ENCODE measurements at places on chromosomes 1 and 21. TPM values are rescaled to one million over a fixed set of nuclear protein-coding genes. Genes with fewer than 3 reads are reported as not detected.

DNA sequence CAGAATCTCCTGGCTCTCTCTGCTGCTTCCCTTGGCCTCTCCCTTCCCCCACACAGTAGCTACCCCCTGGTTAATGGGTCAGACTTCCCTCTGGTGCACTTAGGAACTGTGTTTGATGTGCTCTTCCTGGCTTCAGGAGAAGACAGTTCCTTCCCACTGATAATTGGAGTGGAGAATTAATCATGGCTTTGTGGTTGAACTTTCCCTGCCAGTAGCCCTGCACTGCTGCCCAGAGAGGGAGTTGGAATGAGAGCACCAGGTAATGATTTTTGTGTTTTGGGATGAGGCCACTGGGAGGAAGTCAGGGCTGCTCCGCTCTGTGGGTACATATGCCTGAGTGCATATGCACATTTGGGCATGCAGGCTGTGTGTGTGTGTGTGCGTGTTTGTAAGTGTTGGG lies 39.7 kb upstream of the PADI2 start:
- no peak for DNase-seq

DNA sequence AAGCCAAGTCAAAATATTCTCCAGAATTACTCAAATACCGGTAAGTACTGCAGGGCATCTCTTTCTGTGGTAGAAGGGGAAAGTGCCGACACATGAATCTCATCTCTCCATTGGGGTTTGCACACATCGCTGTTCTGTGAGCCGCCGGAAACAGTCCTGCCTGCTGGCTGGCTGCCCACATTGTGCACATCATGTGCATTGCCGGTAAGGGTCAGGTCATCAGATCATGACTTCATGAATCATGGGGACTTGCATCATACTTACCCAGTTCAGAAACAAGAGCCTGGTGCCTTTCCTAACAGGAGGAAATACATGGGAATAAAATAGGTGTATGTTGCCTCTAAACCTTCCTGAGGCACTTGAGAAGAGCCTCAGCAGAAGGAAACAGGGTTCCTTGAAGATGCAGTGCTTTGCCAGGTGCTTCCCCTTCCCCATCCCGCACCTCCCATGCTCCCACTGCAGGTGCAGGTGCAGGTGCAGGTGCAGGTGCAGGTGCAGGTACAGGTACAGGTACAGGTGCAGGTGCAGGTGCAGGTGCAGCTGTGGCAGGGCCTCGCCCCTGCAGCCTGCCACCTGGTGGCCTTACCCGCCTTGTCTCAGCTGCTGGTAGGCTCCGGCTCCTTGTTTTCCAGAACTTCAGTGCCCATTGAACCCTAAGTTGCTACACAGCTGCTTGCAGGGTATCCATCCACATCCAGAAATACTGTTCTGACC lies 26.5 kb downstream of the GPR137B start:
- DNase-seq = no peak

DNA sequence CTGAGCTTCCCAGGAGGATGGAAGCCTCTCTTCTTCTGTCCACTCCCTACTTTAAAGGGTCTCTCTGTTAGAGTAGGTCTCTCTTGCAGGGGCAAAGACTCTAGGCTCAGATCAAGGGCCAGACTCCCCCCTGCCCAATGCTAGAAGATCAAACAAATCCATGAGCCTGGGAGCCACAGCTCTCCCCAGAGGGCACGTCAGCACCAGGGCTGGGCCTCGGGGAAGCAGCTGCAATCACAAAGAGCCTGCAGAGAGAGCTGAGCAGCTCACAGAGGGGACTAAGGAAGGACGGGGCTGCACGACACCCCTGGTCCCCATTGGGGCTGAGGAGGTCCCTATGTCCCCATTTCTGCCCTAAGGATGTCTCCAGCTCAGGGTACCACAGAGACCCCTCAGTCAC lies 3.9 kb downstream of the CNTN2 start:
- DNase-seq = no peak

CR1 gene
- 0.14 TPM for total RNA-seq

S100A14 gene
- not detected for total RNA-seq

GRCh38 chr1:14606632-14607031 lies 8.1 kb downstream of the KAZN start:
- DNase-seq = no peak

SON gene
- total RNA-seq = 267 TPM

RAB29 gene
- 22.5 TPM for total RNA-seq

ZSWIM5 gene
- 0.87 TPM for total RNA-seq

Data from activated CD8-positive, alpha-beta T cell treated with anti-CD3 and anti-CD28 coated beads for 36 hours (primary cell).